ENCODE measurements at places on chromosomes 3 and 15.

DNA sequence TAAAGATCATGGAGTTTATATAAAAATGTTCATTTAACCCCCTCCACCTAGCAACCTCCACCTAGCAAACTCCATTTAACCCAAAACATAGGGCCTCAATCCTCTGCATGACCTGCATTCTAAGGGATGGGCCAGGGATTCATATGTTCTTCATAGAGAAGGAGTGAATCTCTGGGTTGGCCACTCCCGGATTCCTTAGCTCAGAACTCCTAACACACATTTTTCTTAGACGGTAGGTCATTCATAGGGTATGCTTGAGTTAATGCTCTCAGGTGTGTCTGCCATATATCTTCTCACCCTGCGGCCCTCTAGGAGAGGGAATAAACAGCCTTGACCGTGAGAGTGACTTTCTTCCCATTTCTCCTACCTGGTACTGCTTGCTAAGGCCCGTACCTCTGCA is 102.0 kb upstream of the IGSF10 start:
- DNase-seq, result no peak

- DNase-seq, result no peak
These were observed 200.2 kb downstream of the KCNH8 start for GRCh38 chr3:19348500-19348899.

DNA sequence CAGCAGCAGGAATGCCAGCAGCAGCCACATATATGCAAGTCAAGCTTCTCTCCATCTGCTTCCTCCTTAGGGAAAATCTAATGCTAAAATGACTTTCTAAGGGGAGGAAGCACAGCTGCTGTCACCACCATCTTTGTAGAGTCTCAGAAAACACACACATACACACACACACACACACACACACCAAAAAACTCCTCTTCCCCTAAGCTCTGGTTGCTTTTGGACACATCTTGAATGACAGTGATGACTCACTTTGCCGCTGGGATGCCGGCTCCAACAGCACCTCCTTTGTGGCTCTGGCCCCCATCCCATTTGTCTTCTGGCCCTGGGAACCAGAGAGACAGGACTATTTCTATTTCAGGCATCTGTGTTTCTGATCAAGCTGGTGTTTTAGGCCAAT is 124.8 kb upstream of the GOLIM4 start:
- no peak for DNase-seq

GRCh38 chr15:32790352-32790999 is 72.7 kb downstream of the GREM1 start:
- DNase-seq, result no peak

DNA sequence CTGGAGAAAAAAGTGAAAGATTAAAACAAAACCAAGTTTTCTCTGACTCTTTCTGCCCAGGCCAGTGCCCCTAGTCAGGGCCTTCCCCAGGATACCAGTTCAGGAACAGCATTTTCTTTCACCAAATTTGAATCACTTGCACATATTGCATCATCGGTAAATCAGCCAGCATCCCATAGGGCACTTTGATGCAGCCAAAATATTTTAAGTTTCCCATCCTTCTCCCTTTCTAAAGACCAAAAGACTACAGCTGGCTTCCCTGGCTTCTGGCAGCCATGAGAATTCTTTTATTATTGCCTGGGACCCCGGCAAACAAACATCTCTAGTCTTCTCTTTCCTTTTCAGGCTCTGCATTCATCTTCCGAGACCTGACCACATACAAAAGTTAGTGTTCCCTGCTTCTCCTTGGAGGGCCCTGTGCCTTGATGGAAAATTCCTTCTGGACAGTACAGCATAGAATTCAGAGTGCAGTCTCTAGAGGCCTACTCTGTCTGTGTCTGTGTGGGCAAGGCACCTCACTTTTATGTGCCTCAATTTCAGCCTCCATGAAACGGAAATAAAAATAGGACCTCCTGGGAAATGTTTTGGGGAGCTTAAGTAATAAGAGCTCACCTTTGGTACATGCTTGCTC is 348.0 kb downstream of the VPS13C start:
- no peak for DNase-seq

- DNase-seq, result no peak
These were observed 23.8 kb upstream of the CNTN6 start for GRCh38 chr3:1068985-1069384.

DNA sequence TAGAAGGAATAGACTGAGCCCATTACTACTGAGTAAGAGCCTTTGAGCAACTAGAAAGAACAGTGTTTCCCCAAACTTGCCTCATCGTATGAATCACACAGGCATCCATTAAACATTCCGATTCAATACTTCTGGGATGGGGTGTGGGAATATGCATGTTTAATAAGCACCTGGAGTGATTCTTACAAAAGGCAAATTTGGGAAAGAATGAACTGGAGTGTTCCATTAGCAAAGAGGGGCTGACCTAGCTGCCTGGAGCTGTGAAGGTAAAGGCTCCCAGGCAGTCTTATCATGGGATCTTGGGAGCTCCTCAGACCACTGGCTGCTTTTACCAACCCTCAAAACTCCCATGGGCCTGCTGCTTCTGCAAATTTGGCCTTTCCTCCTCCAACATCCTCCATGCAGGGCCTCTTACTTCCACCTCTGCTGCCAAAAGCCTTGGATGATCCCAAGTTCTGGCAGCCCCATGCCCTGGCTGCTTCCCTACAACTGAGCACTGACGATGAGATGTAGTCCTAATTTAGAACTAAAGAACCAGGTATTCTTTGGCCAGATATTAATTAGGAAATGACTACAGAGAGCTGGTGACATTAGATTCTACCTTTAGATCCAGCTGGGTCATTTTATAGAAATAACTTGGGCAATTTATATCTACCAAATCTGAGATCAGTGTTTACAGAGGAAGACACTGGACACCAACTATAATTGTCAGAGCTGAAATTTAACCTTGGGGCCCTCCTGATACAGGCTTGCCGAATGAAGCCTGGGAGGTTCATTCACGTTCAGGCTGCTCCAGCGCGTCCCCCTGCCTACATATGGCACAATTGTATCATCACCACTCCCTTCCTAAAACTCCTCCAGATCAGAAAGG is 11.2 kb upstream of the HOMER2 start:
- no peak for DNase-seq

GRCh38 chr3:139642996-139643395 is 34.8 kb downstream of the NMNAT3 start:
- DNase-seq, result no peak

DNA sequence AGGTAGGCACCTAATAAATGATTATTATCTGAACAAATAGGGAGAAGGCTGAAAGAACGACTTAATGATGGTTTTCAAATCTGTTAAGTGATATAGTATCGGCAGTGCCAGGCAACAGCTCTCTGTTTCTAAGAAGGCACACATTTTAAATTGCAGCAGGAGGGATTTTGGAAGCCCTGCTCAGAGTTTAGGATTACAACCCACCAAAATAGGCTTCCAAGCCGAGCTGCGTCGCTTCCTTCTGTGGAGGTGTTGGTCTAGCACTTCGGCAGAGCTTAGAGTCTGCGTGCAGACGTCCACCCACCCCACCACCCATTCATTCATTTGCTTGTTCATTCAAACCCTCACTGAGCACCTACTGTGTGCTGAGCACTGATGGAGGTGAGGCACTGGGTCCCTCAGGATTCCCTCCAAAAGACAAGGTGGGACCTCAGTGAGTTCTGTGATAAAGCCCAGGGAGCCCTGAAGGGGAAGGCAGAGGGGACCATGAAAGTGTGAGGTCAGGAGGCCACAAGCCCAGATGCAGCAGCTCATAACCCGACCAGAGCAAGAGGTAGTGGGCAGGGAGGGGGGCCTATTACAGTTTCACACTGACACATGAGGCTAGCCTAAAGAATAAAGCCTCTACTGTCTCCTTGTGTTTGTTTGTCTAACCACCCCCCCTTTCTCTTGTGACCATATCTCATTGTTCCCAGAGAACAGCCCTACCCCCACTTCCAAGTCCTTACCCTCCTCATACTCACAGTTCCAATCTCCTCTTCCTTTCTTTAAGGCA is 8.9 kb downstream of the ADCY5 start:
- no peak for DNase-seq

DNA sequence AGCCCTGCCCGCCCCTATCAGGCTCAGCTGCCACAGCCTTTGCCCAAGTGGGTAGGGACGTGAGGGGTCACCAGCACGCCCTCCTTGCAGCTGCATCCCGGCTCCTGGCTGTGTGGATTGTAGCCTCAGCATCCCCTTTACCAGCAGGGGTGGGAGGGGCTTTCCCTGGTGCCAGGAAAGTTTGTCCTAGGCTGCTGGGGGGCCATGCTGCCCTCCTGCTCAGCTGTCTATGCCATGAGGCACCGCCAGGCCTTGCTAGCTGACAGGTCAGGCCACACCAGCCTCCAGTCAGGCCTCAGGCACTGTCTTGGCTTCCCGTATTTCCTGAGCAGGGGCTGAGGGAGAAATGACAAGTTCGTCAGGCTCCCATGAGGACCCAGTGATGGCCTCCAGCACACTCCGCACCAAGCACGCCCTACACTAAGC is 32.3 kb downstream of the TKT start:
- no peak for DNase-seq

GRCh38 chr3:125477701-125478100 is 42.3 kb downstream of the SNX4 start:
- DNase-seq, result no peak
